ENCODE measurements at places on chromosomes 4 and X.

DNA sequence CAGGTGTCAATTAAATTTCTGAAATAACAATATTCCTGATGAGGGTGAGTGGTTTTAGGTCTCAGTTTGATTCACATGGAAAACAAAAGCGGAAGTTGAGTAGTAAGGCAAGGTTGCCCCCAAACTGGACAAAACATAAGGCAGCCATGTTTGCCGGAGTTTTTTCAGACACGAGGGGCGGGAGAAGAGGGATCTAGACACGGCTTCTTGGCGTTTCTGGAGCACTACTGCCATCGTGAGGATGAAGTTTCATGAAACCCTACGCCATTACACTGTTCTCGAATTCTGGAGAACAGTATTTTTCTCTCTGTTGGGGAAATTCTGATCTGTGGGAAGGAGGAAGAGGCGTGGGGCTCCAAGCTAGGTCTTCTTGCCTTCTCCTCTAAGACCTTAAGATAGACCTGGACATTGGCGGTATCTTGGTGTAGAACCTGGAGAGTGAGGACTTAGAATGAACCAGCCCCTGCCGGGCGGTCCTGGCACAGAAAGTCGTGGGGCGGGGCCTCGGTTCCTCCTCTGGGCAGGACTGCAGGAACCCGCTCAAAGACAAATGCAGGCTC, 160.3 kb downstream of the OR13H1 start:
- DNase-seq, result no peak

GRCh38 chrX:44274096-44274495, 69.4 kb downstream of the EFHC2 start:
- DNase-seq, result no peak

- DNase-seq, result no peak
Observed at GRCh38 chrX:17635231-17635630, 102.1 kb upstream of the SCML1 start.

GRCh38 chr4:38152305-38152704, 192.1 kb downstream of the PTTG2 start:
- DNase-seq, result no peak

- DNase-seq, result no peak
Observed at GRCh38 chrX:34884817-34885216, 57.8 kb upstream of the FAM47B start.

GRCh38 chr4:72875138-72875537, 194.4 kb downstream of the COX18 start:
- no peak for DNase-seq

DNA sequence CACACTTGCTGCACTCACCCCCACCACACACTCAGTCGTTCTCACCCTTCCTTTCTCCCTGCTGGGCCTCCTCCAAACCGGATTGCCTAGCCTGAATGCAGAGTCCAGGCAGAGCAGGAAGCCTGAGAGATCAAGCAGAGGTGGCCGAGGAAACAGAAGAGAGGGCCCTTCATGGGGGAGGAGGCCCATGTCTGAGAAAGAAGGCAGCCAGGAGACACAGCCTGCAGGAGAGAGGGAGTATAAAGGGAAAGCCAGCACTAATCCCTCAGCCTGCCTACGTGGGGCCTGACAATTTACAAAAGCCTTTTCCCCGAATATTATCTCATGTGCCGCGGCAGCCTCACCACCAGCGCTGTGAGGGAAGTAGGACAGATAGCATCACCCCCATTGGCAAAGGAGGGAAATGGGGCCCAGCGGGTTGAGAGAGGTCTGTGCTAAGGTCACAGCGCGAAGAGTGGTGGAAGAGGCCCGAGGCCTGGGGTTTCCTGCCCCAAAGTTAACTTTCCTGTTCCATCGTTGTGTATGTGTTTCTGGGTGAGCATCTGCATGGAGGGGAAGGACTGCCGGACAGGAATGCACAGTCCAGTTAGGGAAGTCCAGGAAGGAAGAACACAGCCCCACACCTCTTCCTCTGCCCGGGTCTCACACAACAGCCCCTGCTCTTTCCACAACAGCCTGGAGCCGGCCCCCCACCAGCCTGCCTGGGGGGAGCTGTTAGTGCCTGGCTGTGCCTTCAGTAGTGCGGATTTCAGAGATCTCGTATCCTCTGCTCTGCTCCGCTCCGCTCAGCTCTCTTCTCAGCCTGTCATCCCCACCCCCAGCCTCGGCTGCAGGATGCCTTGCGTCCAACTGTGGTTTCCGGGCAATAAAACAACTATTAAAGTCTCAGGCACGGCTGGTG, 50.9 kb upstream of the BCOR start:
- no peak for DNase-seq

GRCh38 chr4:183240581-183241321, 79.3 kb downstream of the CLDN22 start:
- DNase-seq, result no peak

DNA sequence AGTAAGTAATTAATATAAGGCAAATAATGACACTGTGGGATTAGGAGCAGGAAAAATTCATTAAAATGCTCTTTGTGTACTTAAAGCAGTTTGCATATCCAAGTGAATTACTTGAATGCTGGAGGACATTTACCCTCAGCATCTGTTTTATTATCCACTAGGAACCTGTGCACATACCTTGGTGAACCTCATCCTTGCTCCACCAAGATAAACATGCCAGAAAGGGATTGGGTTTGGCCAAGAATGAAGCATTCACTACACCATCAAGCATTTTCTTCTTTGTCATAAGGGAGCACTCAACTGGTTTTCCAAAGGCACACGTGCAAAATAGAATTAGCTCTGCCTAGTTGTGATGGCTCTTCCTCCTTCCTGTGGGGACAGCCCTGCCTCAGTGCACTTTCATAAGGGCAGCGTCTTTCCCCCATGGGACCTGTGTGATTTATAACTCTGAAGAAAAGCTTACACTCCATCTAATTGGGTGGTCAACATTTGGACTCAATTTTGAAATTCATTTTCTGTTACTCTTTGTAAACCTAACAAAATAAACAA, 291.7 kb downstream of the USP46 start:
- no peak for DNase-seq

- no peak for DNase-seq
Observed at GRCh38 chr4:11480683-11481082, 52.0 kb upstream of the HS3ST1 start.

GRCh38 chrX:67207912-67208311, 335.9 kb upstream of the AR start:
- no peak for DNase-seq

DNA sequence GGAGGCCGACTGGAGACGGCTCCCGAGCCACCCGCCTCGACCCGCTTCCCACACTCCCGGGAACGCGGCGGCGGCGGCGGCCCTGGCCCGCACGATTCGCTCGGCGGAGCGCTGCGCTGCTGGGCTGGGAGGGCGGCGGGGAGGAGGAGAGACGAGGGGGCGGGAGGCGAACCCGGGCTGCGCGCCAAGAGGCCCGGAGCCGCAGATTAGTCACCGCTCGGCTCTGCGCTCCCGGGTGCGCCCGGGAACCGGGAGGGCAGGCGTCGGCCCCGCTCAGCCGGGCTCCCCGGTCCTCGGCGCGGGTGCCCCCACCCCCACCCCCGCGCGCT, 11.2 kb upstream of the BCOR start:
- no peak for DNase-seq

DNA sequence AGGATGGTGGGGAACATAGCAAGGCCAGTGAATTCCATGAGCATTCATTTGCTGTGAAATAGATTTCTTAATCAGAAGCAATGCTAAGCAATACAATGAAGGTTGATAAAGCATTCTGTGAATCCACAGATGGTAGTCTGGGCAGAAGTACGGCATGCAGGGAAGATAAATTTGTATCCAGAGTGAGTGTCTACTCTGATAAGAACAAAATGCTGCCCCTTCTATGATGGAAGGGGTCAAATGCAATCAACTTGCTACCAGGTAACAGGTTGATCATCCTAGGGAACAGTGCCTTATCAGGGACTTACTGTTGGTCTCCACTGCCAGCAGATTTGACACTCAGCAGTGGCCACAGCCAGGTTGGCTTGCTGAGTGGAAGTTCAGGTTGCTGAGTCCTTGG, 189.4 kb downstream of the MAB21L2 start:
- no peak for DNase-seq

DNA sequence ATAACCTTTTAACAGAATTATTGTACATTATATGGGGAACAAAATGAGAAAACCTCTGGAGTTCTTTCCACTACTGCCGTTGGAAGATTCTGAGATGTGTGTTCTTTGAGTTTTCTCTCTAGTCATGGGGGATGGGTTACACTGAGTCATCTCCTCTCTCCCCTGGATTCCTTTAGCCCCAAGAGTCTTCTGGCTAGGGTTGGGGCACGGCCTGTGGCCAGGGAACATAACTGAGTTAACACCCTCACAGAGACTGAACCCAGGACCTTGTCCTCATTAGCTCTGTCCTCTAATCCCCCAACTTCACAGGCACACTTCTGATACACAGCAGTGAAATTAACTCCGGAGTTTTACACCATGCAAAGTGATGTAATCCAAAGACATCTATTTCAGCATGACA, 142.3 kb upstream of the F9 start:
- DNase-seq, result no peak

GRCh38 chr4:25753239-25753638, 97.6 kb downstream of the SLC34A2 start:
- DNase-seq, result no peak

DNA sequence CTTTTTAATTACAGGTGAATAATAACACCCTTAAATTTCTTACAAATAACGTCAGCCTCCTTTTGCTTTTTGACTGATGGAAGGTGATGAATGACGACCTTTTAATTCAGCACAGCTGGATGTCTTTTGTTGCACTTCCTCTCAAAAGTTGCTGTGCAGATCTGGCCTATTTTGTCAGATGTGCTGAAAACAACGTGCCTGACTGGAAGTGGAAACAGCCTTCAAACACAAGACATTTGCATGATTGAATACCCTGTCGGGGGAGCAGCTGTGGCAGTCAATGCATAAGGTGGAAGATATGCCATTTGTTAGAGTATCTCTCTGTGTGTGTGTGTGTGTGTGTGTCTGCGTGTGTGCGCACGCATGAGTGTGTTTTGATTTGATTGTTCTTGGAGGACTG, 579.7 kb downstream of the SPRY1 start:
- DNase-seq, result no peak

- DNase-seq, result no peak
Observed at GRCh38 chr4:183354219-183354618, 32.0 kb upstream of the CLDN24 start.

DNA sequence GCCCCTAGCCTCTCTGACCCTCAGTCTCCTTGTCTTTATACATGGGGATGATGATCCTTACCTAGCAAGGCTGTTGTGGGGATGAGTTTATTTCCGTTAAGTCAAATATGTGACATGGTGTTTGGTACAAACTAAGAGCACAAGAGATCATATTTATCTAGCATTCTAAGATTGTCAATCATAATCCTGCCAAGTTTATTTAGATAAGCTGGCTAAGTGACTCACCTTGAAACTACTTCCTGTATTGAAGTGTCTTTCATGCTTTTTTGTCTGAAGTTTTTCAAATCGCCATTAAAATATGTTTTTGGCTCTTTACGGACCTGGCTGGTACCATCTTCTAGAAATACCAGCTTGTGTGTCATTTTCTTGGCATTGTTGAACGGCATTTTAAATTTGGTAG, 30.7 kb downstream of the MAP7D3 start:
- DNase-seq, result no peak

DNA sequence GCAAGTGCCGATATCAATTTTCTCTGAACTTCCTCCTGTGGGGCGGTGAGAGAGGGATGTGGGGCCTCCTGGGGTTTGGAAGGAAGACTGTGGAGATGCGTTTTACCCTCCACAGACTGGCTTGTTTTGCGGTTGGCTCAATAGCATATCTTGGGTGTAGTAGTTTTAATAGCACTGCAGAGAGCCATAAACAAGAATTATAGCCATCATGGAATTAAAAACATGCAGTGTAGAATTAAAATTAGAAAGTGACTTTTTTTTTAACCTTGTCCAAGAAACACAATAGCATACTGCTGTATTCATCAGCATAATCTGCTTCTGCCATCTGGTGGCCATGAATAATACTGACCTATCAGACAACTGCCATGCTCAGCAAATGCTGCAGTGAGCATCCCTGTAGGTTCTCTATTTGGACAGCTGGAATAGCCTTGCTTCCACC, 47.3 kb upstream of the SCML1 start:
- no peak for DNase-seq

- no peak for DNase-seq
Observed at GRCh38 chr4:181608181-181608580, 635.0 kb upstream of the TENM3 start.

- no peak for DNase-seq
Observed at GRCh38 chrX:120356084-120356483, 5.8 kb upstream of the ATP1B4 start.
